Left renal pelvis (tissue), 4 donors: ENCODE measurements at places on chromosomes 4 and X.

DNA sequence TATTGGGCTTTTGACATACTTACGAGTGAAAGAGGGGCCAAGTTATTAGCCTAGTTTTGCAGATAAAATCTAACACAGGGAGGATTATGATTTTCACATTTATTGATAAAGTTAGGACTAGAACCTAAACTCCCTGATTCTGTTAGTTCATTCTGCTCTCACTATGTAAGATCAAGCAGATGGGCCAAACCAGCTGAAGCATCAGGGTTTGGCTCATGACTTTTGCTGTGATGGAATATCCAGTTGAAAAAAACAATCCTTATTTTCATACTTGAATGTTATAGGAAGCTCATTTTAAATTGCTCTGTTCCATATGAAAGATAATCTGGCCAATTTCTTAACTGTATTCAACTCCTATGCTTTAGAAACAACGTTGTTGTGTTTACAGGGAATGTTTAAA is 21.2 kb downstream of the SPRY1 start:
- no peak for DNase-seq

GRCh38 chr4:188960411-188961093 is 821.3 kb downstream of the TRIML1 start:
- DNase-seq = no peak

- DNase-seq = no peak
Measured at GRCh38 chrX:17042037-17042436, 95.6 kb downstream of the REPS2 start.

DNA sequence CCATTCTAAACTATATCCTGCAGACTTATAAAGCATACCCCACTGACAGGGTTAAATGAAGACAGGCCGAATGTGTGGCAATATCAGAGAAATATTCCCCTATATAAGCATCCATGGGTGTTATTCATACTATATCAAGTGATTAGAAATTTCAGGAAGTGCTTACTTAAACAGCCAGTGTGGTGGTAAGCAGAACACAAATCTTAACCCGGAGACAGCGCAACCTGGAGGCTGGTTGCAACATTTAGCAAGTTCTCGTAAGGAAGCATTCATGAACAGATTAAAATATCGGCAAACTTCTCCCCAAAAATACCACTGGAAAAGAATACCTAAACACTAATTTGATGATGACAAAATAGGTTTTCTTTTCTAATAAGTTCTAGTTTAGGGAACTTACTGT is 261.2 kb downstream of the CBLL2 start:
- no peak for DNase-seq

GRCh38 chr4:122170775-122171174 is 18.6 kb downstream of the BLTP1 start:
- no peak for DNase-seq

- DNase-seq = no peak
Measured at GRCh38 chr4:86218746-86219473, 140.9 kb downstream of the MAPK10 start.

GRCh38 chrX:115183980-115184379 is 5.2 kb upstream of the RBMXL3 start:
- DNase-seq = no peak

GRCh38 chrX:20654596-20655106 is 387.9 kb upstream of the RPS6KA3 start:
- no peak for DNase-seq

GRCh38 chr4:8006471-8006870 is 66.8 kb upstream of the AFAP1 start:
- no peak for DNase-seq

DNA sequence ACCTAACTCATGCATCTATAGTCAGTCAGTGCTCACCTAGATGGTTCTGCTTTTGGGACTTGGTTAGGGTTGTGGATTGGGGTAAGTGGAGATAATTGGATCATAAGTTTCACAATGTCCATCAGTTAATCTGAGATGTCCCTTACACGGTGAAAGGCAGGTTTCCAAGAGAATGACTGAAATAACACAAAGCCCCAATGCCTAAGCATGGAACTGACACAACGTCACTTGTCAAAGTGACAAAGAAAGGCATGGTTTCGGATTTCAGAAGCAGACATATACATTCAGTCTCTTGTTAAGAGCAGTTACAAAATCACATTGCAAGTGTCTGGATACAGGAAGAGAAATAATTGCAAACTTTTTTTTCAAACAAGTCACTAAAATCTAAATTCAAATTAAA is 1456.9 kb downstream of the TECRL start:
- DNase-seq = no peak

DNA sequence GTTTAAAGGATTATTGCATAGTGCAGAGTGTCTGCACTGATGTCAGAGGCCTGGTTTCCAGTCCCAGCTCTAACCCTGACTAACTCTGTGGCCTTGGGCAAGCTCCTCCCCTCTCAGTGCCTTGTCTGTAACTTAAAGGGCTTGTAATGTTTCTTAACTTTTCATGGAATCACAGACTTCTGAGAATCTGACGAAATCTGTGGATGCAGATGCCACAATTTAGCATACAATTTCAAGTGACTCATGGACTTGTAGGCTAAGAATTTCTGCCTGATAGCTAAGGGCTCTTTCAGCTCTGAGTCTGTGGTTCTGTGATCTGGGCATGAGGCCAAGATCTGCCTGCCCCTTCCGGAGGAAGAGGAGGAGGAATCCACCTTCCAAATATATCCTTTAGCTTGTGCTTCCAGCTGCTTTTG is 236.9 kb downstream of the AR start:
- peak; percentile 3 for DNase-seq

- DNase-seq = no peak
Measured at GRCh38 chr4:64584981-64585557, 175.8 kb upstream of the TECRL start.

DNA sequence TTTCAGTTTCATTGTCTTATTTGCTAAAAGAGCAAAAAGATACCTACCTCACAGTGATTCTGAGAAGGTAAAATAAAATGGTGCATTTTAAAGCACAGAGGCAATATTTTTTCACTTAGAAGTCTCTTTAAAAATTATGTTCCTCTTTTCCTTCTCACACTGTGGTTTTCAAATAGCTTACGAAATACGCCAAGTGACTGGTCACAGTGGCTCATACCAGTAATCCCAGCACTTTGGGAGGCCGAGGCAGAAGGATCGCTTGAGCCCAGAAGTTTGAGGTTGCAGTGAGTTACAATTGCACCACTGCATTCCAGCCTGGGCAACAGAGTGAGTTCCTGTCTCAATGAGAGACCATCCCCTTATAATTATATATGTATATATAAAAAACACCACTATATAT is 372.6 kb downstream of the FBXO8 start:
- no peak for DNase-seq

GRCh38 chr4:98639523-98639922 is 18.9 kb downstream of the TSPAN5 start:
- no peak for DNase-seq

GRCh38 chr4:65646136-65646535 is 24.2 kb downstream of the EPHA5 start:
- DNase-seq = no peak

DNA sequence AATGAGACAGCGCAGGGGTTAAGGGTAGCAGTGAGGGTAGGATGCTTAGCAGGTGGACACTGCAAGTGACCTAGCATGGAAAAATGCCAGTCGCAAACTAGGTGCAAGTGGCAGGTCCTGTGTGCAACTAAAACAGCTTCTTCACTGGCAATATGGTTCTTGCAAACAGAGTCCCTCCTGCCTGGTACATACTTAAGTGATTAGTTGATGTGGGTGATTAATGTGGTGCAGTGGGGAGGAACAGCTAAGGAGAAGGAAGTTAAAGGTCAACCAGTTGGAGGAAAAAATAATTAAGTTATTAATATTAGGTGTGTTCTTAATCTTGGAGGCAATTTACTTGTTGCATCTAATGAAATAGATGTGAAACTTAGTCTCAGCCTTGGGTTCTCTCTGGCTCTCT is 121.6 kb upstream of the IGFBP7 start:
- no peak for DNase-seq

DNA sequence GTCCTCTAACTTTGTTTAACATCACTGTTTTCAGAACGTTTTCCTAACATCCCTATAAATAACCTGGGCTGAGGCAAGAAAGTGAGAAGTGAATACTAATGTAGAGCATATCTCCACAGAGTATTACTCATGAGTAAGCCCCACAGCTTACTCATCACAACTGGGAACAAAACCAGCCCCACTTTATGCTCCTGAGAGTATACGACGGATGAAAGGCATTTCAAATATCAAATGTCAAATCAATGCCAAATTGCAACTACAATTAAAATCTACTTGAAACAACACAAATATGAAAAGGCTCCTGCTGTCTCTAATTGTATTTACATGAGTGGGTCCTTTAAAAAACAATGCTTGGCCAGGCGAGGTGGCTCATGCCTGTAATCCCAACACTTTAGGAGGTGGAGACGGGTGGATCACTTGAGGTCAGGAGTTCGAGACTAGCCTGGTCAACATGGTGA is 41.2 kb downstream of the SH3RF1 start:
- DNase-seq = no peak

- no peak for DNase-seq
Measured at GRCh38 chr4:174663216-174663615, 140.9 kb upstream of the HPGD start.

DNA sequence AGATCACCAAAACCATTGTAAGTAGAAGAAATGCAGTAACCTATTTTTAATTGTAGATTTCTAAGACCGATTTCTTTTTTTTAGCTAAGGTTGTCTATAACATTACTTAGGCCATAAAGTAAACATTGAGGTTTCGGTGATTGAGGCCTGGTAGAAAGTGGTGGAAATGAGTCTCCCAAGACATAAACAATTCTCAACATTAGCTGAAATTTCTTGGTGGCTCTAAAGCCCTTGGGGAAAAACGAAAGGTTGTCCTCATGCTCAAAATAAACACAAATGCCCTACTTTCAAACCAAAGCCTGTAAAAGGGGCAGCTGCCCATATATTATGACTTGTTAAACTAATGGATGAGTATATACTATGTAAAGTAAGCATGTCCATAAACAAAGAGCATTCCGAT is 98.8 kb downstream of the SCFD2 start:
- no peak for DNase-seq

DNA sequence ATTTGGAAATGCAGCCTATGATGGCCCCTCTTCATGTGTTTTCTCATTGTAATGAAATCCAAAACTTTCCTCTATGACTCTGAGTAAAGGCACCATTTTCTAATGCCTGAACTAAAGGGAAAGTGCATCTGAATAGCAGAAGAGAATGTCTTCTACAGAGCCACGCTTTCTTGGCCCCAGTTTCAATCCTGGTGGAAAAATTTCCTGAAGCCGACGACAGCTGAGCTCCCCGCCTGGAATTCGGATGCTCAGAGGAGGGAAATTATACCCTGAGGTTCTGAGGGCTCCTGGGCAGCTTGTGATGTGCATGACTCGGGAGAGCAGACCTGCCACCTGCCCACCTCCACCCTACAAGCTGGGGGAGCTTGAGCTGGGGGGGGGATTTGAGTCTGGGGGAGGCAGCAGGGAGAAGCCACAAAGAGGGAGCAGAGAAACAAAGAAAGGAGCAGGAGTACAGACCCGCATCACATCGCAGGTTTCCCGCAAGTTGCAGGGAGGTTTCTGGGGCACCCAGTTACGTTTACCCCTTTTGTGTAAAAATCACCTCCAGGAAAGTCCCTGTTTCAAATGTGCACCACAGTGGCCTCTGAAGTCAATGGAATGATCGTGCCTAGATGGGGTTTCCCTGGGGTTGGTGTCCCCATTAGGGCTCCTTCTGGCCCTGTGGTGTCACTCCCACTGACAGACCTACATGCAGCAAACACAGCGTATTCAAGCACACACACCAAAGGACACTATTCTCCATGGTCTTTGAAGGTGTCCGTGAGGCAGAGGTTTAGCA is 145.6 kb upstream of the RBPJ start:
- no peak for DNase-seq

GRCh38 chrX:130173190-130173895 is 1.6 kb downstream of the RAB33A start:
- no peak for DNase-seq

GRCh38 chr4:38128478-38129459 is 168.6 kb downstream of the PTTG2 start:
- DNase-seq = no peak

- DNase-seq = peak; percentile 5
Measured at GRCh38 chr4:150972592-150972991, 42.5 kb downstream of the LRBA start.

GRCh38 chrX:23742174-23742696 is 841 bp downstream of the ACOT9 start:
- DNase-seq = peak; percentile 8

DNA sequence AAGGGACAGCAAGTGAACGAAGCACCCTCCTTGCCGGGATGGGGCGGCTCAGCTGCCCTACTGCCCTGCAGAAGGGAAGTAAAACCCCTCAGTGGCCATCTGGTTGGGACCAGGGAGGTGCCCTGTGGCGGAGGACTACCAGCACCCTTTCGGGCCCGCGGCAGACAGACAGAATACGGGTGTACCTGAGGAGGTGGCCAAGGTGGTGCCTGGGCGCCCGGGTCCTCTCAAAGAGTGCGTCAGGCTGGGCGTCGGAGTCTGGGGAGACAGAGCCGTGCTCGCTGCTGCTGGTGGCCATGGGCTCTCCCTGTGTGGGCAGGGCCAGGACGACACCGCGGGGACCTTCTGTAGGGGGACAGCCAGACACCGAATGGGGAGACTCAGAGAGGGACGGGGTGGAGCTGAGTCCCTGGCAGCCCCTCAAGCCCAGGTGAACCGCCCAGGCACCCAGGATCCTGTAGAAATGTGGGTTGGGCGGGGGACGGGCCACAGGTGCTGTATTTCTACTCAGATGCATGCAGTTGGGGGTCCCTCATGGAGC is 29.7 kb downstream of the PDHA1 start:
- no peak for DNase-seq

DNA sequence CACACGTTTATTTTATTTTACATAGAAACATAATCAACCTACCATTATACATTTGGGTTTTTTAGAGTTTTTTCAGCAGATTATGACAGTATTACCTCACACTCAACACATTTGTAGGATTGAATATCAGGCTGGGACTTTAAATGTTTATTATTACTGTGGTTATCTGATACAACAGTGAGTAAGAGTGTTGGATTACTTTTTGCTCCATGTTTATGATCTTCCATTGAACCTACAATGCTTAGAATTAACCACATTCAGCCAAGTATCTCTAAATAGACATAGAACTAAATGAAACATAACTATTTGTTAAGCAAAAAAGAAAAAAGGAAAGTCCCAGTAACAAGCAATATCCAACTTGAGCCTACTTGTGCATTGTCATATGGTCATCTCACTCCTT is 607.4 kb upstream of the PITX2 start:
- no peak for DNase-seq

GRCh38 chrX:49988143-49988542 is 65.7 kb downstream of the CLCN5 start:
- peak; percentile 12 for DNase-seq

DNA sequence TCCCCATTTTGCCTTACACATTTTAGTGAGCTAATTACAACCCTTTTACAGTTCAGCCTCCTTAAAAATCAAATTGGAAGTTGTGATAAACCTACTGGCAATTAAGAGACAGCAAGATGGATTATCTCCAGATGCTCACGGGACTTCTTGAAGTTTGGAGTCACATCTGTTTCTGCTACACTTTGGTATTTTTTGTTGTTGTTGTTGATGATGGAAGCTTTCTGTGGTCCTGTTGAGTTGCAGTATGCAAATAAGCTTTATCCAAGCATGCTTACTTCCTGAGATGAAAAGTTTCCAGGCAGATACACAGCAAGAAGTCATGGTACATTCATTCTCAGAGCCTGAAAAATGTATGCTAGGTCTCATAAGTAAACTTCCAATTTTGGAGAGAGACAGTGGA is 670.0 kb upstream of the AMOT start:
- DNase-seq = no peak

GRCh38 chr4:97159625-97160024 is 983.7 kb downstream of the STPG2 start:
- DNase-seq = no peak

GRCh38 chrX:53005327-53005726 is 43.3 kb upstream of the GPR173 start:
- no peak for DNase-seq

- no peak for DNase-seq
Measured at GRCh38 chr4:76897536-76898384, at the start of gene SOWAHB. Gene SOWAHB (minus strand): TSS chr4:76898144. CDS start chr4:76897849, 295 bp downstream.
